Thoracic aorta (tissue), 2 donors: ENCODE measurements at places on chromosomes 2 and 18.

GRCh38 chr2:33681364-33681757, 82.3 kb upstream of the FAM98A start:
- no peak for DNase-seq

GRCh38 chr2:64655873-64656272, 2.2 kb upstream of the SERTAD2 start:
- DNase-seq = no peak

DNA sequence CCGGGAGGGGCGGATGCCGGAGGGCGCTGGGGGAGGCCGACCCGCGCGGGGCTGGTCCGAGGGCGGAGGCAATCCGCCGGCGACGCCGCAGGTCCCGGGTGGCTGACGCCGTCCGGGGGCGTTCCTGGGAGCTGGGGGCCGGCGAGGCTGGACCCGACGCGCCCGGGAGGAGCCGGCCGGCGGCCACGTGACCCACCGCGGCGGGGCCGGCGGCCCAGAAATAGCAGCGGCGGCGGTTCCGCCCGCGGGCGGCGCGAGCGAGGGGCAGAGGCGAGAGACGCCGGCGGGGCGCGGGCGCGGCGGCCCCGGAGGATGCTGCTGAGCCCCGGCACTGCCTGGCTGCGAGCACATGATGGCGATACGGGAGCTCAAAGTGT, at the start of gene RAB31:
RAB31 (plus strand) TSS at position 245 of the 377 bp plus-strand sequence; CDS start at position 350, 105 bp downstream.
- peak; percentile 37 for DNase-seq

GRCh38 chr2:189982780-189983394, 79.6 kb downstream of the MSTN start:
- DNase-seq = no peak

DNA sequence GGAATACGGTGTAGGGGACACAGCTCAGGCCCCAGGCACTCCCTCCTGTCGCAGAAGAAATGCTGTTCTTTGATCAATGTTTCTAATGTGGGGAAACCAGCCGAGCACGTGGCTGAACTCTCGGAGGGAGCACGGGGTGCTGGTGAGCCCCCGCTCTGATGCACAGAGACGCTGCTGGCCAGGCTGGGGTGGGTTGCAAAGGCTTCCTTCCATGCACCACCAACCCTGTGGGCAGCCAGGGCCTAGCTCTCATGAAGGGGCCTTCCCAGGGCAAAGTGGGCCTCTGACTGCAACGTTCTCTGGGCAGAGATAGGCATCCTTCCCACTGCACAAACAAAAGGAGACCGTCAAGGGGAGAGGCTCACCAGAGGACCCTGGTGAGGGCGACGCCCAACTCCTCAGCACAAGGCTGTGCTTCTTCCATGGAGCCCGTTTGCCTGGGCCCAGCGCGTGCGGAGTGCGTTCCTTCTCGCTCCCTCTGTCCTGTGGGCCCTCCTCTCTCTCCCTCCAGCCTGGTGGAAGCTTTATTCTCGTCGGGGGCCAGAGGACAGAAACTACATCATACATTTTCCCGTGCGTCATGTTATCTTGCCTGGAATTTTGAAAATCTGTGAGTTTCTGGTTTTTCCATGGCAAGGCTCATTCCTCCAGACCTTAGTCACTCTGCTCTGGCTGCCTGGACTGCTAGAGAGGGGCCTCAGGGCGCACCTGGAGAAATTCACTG, 61.1 kb upstream of the SP3 start:
- DNase-seq = no peak

GRCh38 chr2:56410140-56410539, 226.3 kb downstream of the CCDC85A start:
- no peak for DNase-seq

DNA sequence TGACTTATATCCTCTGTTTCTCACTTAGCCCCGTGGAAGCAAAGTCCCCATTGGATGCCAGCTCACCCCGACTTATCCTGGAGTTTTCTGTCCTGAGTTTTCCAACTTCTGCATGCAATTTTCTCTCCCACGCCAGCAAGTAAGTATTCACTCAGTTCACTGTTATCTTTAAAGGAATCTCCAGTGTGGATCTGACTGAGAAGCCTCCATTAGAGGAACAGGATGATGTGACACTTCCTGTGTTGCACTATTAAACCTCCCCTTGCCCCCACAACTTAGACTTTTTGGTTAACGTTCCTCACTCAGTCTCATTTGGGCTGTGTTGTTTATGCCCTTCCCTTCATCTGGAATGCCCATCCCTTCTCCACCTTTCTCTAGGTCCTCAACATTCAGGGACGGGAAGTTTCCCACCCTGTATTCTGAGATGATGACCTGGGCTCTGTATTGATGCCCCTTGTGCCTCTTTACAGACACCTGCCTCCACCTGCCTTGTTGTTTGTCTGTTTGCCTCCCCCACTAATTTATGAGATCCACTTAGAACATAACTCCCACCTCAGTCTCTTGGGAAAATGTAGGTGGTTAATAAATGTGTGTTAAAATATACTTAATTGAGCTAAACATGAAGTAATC, 536.1 kb upstream of the RAB6C start:
- DNase-seq = no peak

DNA sequence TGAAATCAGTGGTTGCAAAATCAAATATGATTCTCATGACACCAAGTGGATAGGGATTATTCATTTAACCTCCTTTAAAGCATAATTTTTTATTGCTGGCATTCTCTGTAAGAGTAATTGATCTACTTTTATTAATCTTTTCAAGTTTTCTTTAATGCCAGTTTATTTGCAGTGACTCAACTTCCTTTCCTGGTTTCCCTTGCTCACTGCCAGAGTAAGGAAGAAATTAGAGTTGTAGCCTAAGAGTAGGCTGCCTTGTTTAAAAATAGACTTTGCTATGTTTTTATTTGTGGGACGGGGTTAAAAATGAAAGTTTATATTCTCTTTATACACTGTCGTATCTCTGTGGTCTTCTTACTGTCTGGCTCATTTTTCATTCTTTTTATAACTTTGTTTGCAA, 148.6 kb downstream of the WDR7 start:
- DNase-seq = no peak

- no peak for DNase-seq
Observed at GRCh38 chr2:33496726-33497125, 20.3 kb downstream of the RASGRP3 start.

GRCh38 chr2:78541451-78542267, 483.8 kb upstream of the REG3G start:
- DNase-seq = no peak

DNA sequence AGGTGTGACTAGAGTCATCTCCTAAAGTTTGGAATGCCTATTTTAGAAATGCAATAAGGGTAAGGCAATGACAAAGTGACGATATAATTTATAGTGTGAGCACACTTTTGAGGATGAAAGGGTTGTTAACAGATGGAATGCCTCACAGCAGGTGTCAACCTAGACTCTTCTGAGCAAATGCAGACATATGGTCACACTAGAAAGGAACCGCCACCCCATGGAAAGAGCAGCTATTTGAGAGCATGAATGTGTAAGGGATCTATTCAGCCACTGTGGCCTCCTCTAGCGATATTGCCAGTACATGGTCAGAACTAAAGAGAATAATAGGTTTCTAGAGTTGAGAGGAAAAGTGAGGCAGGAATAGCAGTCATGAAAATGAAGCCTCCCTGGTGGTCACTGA, 18.5 kb downstream of the DSG2 start:
- DNase-seq = no peak

DNA sequence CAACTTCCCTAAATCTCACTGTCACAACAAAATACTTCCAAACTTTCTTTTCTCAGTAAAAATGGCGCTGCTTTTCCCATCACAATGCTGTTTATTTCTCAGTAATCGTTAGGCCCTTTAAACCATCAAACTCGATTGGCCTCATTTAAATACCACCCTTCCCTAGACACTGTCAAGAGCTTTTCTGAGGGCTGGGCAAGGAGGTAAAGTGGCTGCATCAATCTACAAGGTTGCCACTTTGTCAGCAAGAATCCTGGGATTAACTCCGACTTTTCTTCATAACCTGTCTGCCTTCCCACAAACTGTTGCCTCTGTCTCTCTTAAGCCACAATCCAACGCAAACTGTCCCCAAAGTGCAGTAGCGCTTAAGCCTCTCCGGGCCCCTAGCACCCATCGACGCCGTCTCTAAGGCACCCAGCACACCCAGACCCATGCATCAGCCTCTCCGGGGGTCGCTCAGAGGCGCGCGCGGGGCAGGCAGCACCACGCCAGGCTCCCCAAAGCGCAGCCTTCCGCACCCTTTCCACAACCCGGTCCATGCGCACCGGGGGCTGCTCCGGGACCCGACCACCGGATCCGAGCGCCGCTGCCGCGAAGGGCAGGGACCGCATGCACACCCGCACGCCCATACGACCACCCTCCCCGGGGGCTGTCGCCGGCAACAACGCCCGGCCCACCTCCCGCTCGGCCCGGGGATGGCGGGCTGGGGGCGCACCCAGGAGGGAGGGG, 683 bp downstream of the MBOAT2 start:
- DNase-seq = no peak

GRCh38 chr2:54891909-54892308, 158.3 kb downstream of the RTN4 start:
- DNase-seq = no peak

DNA sequence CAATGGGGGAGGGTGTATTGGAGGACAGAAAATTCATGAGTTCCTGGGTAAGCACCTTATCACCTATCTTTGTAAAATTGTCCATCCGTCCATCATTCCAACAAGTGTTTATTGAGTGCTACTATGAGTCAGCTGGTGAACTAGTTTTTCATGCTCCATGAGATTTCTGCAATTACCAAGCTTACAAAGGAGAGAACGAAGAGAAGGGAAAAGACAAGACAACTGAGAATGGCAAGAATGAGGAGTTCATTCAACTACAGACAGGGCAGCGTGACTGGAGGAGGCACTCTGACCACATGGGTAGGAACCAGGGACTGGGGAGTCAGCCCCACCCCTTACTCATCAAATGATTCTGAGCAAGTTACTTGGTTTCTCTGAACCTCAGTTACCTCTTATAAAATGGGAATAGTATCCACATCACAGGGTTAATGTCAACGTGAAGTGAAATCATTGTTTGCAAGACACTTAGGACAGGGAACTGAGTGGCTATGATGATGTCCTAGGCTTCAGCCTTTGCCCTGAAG, 18.6 kb upstream of the TXNDC2 start:
- DNase-seq = no peak

DNA sequence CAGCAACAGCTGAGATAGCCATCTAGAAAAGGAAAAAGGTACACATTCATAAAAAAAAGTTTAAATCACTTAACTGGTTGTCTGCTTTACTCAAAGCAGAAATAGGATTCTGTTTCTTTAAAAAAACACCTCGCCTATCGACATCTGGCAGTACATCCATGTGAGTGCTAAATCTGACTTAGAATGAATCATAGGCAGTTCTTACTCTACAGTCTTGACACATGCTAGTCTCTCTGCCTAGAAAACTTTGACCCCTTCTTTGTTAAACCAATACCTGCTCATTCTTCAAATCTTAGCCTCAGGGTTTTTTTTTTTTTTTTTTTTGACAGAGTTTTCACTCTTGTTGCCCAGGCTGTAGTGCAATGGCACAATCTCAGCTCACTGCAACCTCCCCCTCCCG, 37.1 kb upstream of the GPR75 start:
- no peak for DNase-seq

DNA sequence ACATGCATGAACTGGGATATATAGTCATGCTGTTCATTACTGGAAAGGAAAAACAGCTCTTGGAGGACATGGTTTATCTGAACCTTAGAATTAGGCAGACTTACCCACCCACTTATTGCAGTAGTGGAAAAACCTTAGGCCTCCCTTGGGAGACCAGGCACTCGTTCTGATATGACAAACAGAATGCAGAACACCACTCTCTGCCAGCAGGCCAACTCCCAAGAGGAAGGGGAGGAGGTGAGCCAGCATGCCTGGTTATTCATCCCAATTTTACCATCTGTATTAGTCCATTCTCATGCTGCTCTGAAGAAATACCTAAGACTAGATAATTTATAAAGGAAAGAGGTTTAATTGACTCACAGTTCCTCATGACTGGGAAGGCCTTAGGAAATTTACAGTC, 17.5 kb downstream of the C18orf63 start:
- no peak for DNase-seq

- no peak for DNase-seq
Observed at GRCh38 chr2:165777522-165778186, 16.4 kb downstream of the GALNT3 start.

- no peak for DNase-seq
Observed at GRCh38 chr2:231597627-231598026, 5.0 kb downstream of the TEX44 start.

DNA sequence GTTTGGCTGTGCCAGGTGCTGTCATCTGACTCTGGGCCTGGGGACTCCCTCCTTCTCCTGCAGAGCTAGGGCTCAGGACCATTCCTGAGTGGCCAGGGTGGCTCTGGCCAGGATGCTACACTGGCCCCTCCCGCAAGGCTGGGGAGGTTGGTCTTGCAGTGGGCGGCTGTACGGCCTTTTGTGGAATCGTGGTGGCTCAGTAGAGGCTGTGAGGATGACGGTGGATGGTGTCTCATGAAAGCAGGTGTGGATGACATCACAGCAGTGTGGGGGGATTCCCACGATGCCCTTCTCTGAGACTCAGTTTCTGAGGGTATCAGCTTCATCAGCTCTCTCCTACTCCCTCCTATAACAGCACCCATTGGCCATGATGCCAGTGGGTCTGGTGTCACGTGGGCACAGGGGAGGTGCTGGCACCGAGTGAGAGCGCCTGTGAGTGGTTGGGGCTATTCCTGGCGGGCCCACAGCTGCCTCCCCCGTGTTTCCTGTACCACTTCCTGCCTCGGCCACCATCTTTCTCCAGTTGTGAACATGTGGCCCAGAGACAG, 144.2 kb upstream of the HDAC4 start:
- no peak for DNase-seq

DNA sequence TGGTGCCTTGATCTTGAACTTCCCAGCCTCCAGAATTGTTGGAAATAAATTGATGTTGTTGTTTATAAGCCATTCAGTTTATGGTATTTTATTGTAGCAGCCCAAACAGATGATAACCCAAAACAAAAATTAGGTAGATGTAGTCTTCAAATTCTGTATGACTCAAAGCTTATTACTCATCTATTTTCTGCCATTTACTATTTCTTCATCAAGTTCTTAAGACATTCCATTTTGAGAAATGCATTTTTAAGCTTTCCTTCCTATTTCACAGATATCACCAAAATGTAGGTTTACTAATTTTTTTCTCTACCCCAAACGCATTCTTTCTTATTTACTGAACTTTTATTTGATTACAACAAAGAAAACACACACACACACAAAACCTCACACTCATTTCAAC, 148.2 kb downstream of the RND3 start:
- no peak for DNase-seq

DNA sequence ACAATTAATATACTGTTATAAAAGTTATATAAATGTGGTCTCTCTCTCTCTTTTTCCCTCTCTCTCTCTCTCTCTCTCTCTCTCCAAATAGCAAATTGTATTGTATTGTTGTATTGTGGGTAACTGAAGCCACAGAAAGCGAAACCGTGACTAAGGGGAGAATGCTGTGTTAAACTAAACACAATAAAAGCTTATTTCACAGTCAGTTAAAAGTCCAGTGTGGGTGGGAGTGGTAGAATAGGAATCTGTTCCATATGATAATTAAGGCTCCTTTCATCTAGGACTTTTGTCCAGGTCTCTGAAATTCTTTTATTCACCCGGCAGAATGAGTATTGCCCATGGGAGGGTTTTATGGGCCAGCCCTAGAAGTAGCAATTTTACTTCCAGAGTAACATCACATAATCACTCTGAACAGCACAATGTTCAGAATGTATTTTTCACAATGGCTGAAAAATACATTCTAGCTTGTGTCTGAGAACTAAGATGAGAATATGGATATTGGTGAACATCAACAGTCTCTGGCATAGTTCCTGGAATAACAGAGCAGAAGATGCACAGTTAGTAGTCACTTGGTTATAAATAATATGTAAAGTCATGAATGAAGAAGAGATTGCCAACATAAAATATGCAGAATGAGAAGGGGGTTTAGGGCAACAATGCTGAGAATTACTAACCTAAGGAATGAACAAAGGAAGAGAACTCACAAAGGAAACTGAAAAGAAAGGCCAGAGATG, 399.1 kb downstream of the PLCL1 start:
- DNase-seq = no peak
